Activated CD8-positive, alpha-beta memory T cell treated with anti-CD3 and anti-CD28 coated beads for 4 hours (primary cell): ENCODE measurements at places on chromosomes 1 and 21.

DNA sequence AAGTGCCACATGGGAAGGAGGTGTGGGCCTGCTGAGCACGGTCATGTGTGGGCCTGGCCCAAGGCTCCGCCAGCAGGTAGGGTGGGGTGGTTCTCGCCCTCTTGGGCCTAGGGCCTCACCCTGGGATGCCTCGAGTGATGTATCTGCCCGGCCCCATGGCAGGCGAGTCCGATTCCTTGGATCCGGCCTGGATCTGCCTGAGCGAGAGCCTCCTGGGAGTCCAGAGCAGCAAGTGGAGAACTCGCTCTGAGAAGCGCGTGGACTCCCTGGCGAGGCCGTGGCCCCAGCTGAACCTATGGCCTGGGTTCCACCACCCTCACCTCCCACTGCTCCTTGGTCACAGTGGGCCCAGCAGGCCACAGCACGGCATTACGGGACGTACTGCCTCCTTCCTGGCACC lies 8.2 kb upstream of the TTC34 start:
- DNase-seq = no peak

GRCh38 chr1:152758636-152759035 lies 811 bp downstream of the KPRP start:
- no peak for DNase-seq

DNA sequence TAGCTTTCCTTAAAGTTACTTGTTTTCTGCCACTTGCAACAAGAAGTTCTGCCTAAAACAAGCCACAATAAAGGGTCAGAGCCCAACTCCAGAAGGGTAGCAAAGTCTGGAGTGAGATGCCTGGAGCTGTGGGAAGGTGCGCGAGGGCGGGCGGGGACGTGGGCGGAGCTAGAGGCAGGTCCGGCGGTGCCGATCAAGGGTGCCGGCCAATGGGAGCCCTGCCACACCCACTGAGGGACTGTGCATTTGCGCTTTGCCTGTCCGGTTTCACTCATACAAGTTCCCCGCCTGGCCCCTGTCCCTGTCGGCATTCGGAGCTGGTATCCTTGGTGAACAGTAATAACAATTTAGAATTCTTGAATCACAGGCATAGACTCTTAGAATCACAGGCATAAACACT lies 732.4 kb downstream of the MATN1 start:
- DNase-seq = no peak

- no peak for DNase-seq
Observed at GRCh38 chr1:160466961-160467360, 56.1 kb downstream of the SLAMF6 start.

GRCh38 chr21:33362044-33362555 lies 37.3 kb downstream of the IFNAR1 start:
- no peak for DNase-seq

DNA sequence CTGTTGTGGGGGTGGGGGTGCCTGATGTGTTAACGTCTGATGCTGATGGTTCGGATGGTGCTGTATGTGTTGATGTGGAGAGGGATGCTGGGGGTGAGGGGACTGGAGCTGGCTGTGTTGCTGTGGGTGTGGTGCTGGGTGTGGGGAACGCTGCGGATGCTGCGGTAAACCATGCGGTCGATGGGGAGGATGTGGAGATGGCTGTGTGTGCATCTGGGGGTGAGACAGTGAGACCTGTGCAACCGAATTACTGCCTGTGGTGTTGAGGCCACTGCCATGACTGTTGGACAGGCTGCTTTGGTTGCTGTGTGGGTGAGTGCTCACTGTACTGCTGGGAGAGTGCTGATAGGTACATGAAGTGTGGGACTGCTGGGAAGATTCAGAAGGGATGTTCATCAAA lies 26.8 kb upstream of the GUCA2A start:
- DNase-seq = no peak

- peak; percentile 33 for DNase-seq
Observed at GRCh38 chr1:185566995-185567394, 167.2 kb upstream of the HMCN1 start.
